ENCODE measurements at places on chromosomes 5 and 9.

GRCh38 chr9:105432247-105432842 lies 15.5 kb upstream of the FSD1L start:
- no peak for DNase-seq

GRCh38 chr5:175698401-175699115 lies 40.7 kb downstream of the HRH2 start:
- no peak for DNase-seq

- DNase-seq, result no peak
Measured at GRCh38 chr9:15277400-15278090, 29.5 kb downstream of the TTC39B start.

DNA sequence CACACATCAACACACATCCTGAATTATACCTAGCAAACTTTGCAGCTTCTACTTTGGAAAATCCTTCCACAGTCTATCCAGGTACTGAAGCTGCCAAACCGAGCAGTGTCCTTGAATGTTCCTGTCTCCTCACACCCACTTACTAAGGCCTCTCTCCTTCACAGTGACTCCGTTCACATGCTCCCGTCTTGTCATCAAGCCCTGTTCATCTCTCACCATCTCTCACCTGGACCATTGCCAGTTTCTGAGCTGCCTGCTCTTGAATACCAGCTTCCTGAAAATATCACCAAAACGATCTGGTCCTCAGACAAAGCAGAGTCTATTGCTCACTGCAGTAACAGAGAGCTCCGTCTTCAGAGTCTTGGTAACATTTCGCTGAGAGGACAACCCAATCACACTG lies 57.4 kb downstream of the GCNT1 start:
- DNase-seq, result no peak

DNA sequence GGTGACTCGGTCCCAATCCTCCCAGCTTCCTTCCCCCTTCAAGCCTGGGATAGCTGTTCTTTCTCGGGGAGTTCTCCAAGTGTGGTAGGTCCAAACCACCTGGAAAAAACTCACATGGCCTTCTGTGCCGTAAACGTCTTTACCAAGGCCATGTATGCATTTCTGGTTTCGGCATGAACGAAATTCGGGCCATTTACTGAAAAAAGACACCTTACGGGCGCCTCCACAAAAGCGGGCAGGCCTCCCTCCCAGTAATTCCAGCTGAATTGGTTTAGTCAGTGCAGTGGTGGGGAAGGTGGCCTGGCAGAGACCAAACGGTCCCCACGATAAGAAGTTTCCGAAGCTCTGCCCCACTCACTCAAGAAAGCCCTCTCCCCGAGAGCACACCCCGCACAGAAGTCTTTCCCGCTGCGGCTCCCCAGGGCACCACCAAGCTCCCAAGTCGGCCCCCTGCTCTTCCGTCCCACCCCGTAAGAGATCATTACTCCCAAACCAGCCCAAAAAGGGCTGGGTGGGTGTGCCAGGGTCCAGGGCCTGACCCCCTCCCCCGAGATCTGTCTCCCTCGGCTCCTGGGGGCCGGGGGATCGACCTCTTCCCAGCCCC lies 86.3 kb upstream of the MELK start:
- DNase-seq, result peak; percentile 22

- peak; percentile 25 for DNase-seq
Measured at GRCh38 chr9:93059011-93059714, 662 bp downstream of the SUSD3 start.

DNA sequence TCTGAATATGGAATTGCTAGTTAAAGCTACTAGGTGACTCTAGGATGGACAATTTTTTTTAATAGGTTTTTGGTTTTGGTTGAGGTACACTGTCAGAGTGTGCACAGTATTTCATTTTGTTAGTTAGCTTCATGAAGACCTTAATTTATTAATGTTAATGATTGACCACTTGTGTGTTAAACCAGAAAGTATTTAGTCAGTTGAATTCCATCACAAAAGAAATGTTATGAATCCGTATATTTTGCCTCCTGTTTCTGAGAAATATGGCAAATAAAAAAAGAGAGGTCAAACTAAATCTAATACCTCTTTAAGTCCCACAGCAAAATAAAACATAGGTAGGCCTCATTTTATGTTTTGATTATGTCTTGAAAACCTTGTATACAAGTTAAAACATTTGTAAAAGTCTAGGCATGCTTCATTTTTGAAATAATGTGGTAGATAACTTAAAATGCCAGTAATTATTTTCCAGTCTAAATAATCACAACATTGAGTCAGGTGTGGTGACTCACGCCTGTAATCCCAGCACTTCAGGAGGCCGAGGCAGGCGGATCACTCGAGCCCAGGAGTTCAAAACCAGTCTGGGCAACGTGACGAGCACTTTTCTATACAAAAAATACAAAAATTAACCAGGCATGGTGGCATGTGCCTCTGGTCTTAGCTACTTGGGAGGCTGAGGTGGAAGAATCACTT lies 50.8 kb downstream of the ITGA1 start:
- no peak for DNase-seq

DNA sequence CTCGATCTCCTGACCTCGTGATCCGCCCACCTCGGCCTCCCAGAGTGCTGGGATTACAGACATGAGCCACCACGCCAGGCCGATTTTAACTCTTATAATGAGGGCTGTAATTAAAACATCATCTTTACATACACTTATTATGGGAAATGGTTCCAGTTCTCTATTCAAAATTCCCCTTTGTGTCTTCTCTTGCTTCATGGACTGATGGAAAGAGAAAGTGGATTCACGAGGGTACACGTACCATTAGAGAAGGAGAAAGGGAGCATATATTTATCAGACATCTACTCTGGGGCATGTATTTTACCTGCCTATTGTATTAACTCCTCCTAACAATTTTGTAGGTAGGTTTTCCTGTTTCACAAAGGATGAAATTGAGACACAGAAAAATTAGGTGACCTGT lies 31.1 kb downstream of the PTGS1 start:
- no peak for DNase-seq

GRCh38 chr9:109225629-109226028 lies 58.6 kb upstream of the FRRS1L start:
- no peak for DNase-seq

DNA sequence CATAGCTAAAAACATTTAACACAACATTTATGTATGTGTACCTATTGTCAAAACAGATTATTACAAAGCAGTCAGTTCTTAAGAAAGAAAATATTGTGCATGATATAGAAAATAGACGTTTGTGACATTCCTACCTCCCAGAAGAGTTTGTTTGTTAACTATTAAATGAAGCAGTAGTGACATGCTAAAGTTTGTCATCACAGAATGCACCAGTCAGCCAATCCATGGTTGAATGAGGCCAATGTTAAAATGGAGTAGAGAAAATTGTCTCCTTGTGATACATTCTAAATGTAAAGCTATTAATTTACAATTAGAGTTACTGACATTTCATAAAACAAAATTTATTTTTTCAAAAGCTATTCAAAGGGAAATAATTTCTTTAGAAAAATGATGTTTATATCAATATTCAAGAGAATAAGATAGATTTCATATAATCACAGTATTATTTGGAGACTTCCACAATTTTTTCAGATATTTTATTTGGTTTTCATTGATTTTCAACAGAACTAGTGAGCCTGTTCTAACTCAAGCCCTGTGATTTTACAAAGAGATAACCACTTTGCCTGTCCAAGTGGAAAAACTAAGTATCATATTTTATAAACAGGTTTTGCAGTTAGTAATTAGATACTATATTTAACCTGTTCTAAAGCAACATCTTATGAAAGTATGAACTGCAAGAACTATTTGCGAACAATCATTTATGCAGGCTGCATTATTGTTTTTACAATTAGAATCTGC lies 176.8 kb downstream of the ISL1 start:
- no peak for DNase-seq

DNA sequence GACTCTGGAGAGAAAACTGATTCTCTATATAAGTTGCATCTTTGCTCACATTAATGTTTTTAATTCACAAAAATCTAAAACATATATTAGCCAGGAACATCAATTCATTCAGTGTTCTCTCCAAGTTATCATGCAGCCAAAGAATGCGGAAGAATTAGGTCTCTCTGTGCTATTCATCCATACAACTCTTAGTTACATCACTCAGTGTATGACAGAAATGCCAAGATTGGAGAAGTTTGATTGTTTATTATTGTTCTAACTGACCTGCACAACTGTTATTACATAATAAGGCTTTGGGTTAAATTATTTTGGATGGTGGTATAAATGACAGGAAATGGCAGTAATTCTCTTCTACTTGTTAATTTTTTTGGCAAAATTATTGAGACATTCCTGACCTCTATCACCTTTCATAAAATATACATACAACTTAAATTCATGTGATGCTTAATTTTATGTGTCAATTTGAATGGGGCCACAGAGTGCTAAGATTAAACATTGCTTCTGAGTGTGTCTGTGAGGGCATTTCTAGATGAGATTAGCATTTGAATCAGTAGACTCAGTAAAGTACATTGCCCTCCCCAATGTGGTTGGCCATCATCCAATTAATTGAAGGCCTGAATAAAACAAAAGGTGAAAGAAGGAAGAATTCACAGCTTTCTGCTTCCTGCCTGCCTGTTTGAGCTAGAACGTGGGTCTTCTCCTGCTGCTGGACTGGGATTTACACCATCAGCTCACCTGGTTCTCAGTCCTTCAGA lies 70.2 kb downstream of the NR2F1-AS1 start:
- no peak for DNase-seq

DNA sequence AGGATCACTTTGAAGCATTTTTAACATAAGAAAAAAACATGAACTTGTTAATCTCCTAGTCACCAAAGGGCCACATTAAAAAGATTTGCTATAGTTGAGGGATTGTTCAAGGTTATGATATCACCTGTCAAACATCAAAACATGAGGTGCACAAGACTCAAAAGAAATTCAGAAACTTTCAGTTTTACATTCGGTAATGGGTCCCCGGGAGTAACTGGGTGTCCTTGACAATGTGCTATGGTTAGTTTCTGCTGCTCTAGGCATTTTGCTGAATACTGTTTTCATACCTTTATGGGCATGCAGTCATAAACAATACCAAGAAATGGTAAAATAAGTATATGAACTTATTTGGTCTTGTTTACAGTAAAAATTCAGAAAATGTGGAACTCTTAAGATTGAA lies 92.8 kb upstream of the EDIL3 start:
- DNase-seq, result no peak

DNA sequence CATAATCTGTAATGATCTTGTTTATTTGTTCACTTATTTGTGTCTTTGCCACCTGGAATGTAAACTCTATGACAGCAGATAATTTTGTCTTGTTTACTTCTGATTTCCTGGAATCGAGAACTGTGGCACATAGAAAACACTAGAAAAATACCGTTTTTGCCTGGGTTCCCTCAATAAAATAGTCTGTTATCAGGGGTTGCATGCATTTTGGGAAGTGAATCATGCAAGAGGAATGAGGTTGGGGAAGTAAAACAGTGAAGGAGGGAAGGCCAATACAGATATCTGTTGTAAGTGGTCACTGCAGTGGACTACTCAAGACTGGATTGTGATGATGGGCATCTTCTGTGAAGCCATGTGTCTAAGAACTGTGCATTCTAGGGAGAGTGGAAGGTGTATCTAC lies 45.2 kb upstream of the IL6ST start:
- DNase-seq, result no peak

DNA sequence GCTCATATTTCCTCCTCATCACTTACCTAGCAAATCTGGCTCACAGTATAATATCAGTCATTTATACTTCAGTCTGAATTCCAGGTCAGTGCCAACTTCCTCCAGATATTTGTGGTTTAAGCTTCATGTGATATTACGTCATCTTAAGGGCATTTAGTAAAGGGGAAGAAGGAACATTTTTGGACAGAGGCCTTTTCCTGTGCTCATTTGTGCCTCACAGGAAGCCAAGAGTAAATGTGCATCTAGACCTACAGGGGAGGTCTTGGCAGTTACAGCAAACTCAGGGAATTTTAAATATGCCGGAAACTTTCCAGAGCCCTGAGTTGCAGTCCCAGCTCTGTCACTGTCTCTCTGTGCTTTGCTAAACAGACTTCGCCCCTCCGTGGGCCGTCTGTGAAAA lies 12.3 kb upstream of the KCNIP1 start:
- DNase-seq, result no peak

GRCh38 chr9:125794708-125795107 lies 47.5 kb downstream of the PBX3 start:
- DNase-seq, result no peak

DNA sequence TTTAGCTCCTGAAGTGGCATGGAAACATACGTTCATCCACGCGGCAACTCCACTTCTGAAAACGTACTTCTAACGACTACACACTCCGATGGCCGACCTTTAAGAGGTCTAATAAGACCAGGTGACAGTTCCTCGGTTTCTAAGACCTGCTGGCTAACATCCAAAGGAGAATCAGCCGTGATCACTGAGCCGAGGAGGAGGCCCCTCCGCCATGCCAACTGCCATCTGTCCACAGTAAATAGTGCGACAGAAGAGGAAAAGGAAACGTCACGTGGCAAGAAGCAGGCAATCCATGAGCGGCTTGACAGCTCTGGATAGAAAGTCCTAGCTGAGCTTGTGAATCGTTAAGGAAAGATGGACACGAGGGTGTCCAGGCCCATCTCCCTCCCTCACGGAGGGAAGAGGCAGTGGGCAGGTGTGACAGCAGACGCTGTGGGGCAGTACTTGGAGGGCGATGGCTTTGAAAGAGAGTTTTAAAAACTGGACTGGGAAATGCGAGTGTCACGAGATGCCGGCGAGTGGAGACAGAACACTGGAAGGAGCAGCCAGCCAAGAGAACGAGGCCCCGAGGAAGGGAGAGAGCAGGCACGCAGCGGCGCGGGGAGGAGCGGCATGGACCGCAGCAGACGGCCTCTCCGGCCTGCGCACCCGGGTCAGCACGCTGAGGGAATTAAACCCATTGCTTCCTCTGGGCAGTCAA lies 66.7 kb upstream of the TBC1D9B start:
- no peak for DNase-seq

GRCh38 chr5:31916327-31916726 lies 257.8 kb downstream of the GOLPH3 start:
- no peak for DNase-seq

DNA sequence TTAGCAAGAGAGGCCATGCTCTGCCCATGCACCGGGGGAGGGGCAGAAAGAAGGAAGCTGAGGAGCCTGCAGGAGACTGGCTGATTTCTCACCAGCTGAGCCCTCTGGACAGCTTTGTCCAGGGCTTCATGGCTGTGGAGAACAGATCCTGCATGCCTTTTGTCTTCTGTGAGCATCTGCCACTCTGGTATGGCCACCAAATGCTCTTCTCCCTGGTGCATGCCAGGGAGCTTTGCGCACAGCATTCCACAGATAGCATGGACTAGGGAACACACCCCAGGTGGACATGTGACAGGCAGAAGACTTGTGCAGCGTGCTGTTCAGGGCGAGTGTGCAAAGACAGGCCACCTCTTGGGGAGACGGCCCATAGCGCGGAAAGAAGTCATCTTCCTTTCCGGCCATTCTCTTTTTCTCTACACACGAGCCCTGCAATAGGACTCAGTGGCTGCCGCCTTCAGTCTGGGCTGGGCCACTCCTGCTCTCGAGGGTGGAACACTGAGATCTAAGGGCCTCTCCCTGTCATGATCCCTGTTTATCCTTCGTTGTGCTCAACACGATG lies 56.7 kb downstream of the GADD45G start:
- DNase-seq, result no peak

- DNase-seq, result no peak
Measured at GRCh38 chr5:54795284-54795683, 190.1 kb downstream of the ESM1 start.
